ENCODE measurements at places on chromosomes 6 and 20. TPM values are rescaled to one million over a fixed set of nuclear protein-coding genes. Genes with fewer than 3 reads are reported as not detected.

DNA sequence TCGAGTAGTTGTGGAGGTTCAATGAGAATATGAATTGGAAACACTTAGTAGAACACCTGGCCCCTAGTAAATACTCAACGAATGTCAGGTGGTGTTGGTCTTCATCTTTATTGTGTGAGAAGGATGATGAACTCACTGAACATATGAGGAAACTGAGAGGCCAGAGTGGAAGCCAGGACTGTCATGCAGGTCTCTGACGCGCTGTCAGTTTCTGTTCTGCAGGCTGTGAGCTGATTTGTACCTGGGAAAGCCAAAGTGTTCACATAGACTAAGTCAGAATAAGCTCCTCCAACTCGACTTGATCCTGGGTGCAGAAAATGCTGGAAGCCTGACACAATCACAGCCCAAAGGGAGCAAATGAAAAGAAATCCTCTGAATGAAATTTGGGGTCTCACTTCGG is 222.2 kb downstream of the LY86 start:
- no peak for DNase-seq

EYA2 gene
- total RNA-seq: 2.0 TPM

DNA sequence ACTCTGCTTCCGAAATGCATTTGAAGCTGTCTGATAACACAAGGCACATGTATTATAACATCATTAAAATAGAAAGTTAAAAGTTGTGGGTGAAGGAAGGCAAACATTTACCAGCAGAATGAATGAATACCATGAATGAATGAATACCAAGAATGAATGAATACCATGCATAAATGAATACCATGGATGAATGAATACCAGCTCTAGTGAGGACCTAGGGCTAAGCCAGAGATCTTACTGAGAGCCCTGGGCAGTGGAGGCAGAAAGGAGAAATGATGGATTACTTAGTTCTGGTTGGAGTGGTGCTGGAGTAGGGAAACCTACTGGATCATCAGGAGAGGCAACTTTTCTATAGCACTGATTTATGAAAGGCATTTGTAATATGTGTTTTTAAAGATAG is 998.0 kb downstream of the KIF16B start:
- DNase-seq: no peak

DNA sequence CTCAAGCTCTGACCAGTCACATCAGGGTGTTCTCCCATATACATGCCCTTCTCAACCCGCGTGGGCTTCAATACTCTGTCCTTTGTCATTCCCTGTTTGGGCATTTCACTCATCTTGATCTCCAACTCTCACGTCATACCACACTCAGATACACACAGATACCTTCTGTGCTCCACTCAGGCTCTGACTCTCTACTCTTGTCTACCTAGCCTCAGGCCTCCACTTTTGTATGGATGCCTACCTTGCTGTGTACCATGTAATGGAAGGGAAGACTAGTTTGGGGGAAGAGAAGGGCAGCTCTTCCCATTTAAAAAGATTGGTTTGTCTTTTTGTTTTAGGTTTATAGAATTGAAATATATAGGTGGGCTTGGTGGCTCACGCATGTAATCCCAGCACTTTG is 48.6 kb downstream of the ASXL1 start:
- DNase-seq: no peak

DNA sequence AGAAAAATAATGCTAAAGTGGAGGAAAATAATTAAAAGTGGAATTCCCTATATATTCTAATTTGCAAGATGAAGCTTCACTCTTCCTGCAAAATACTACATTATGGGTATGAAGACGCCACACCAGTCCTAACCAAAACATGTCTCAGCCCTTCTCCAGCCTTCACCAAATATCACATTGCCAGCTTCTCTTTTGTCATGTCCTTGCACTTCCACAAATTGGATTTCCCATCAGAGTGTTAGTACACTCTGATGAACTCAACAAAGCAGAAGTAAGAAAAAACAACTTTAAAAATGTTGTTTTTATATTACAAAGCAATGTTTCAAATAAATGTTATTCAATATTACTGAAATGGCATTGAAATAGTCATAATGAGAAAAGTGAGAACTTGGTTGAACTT is 62.4 kb upstream of the RNF146 start:
- DNase-seq: no peak

DNA sequence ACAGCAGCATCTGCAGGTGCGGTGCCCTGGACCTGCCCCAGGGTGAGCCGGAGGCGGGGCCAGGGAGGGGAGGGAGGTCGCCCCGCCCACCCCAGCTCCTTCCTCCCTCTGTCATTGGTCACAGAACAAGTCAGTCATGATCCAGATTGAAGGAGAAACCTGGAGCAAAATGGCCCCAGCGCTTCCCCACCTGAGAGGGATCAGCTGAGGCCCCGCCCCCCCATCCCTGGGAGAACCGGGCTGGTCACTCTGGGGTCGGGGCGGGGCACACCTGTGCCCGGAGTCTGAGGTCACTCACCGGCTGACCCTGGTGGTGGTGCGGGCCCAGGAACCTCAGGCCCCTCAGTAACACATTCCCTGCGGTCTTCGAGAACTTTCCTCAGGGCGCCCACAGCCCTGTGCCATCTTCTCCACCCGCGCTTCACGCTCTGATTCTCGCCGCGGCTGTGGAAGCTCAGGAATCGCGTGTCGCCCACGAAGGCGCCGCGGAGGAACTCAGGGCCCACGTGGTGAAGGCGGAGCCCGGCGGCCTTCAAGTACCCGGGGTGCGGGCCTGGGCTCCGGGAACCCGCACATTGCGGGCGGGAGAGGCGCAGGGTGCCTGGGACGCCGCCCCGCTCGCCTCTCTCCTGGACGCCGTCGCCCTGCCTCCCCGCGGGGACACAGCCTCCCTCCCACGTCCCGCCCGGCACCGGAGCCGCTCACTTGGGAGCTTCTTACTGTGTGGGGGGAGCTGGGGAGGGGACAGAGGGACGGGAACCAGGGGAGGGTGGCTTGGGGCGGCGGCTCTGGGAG is 36.4 kb upstream of the HLA-C start:
- DNase-seq: peak; percentile 18

LY6G6F gene
- not detected for total RNA-seq

DNA sequence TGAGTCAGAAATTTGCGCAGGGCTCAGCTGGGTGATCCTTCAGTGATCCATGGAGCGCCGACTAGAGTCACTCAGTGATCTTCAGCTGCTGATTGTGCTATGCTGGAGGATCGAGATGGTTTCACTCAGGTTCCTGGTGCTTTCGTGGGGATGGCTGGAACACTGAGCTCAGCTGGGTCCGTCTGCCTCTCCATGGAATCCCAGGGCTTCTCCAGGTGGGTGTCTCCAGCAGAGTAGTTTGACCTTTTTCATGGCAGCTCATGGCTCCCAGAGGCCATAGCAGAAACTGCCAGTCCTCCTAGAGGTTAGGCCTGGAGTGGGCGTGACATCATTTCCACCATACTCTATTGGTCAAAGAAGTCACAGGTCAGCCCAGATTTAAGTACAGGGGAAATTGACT is 88.8 kb upstream of the SIRPA start:
- DNase-seq: no peak

B3GALT4 gene
- total RNA-seq: 3.6 TPM

TPBG gene
- total RNA-seq: 1.8 TPM
